Activated CD8-positive, alpha-beta T cell treated with anti-CD3 and anti-CD28 coated beads, Interleukin-2, amount 10 ng/mL, durations not matched to agents 7 days and 5 days (primary cell): ENCODE measurements at places on chromosomes 4 and X.

DNA sequence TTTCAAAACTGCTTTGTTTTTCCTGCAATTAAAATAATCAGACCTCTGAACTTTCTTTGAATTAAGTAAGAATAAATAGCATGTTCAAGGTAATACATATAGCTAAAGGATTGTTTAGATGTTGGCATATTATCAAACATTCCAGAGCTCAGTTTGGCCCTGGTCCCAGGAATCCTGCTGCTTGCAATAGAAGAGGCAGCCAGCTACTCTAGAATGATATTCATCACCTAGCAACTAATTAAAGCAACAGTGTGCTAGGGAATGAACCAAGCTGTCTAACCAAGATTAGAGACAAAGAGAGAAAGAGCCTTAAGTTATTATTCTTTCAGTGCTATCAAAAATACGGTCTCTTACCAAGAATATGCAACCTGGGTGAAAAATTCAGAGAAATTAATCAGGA is 460.9 kb downstream of the GABRG1 start:
- DNase-seq = no peak

DNA sequence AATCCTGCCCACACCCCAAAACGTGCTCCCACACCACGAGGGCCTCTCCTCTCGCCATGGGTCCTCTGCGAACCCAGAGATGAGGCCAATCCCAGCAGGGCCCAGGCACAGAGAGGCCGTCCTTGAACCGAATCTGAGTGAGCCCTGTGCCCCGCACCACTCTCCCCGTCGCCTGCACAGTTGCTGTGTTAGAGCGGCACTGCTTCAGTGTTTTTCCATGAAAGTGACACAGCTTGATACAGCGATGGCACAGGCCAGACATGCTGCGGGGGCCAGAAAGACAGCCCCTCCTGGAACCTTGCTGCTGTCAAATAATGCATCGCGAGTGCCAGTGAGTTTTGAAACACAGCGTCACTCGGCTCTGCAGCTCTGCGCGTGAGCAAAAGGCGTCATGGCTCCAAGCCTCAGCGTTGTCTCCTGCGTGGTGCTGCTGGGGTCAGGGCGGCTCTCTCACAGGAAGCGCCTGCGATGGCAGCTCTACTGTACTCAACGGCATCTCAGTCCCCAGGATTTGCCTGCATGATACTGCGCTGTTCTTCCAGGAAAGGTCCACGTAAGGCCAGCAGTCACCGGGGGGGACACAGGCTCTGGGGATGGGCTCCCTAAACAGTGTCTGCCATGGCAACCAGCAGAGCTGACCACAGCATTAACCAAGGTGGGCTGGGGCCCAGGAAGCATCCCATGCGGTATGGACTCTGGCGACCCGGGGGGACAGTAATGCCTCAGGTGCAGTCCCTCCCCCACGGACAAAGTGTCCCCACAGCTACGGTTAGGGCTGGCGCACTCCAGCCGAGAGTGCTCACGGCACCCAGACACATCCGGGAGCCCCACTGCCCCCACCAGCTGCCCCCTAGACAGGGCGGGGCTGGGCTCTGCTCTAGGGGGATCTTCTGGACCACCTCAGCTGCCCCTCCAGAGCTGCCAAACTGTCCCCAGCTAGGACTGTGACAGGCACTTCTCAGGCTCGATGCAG is 63.1 kb downstream of the ACOX3 start:
- DNase-seq = no peak

DNA sequence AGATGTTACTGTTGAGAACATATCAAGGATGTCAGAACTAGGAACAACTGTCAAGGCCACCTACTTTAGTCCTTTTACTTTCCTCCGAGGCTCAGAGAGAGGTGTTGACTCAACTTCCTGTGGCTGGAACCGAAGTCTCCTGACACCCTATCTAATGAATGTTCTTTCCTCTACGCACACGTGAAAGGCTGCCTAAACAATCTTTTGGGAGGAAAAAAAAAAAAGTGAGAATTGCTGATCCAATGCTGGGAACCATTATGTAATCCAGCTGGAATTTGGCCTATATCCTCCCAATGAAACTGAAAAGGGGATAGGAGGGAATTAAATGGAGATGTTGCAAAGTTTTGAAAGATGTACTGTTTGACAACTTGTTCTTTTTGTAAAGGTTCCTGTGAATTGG is 8.3 kb upstream of the MAP7D3 start:
- DNase-seq = peak; percentile 39

- DNase-seq = no peak
These were observed 186.3 kb upstream of the INTU start for GRCh38 chr4:127446427-127446885.

GRCh38 chrX:134883137-134883700 is 107.6 kb upstream of the SMIM10 start:
- no peak for DNase-seq

DNA sequence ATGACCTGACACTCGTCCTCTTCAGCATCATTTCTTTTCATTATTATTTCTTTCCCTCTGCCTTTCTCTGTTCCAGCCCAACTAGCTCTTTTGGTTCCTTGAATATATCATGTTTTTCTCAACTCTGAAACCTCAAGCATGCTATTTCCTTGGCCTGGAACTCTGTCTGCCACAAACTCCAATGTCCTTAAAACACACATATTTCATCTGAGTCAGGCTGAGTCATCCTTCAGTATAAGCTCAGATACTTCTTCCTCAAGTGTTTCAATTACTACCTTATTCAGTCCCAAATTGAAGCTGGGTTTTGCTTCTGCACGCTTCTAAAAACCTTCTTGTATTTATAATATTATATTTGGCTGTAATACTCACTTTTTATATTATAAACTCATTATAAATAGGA is 424.2 kb downstream of the PDGFC start:
- DNase-seq = no peak

DNA sequence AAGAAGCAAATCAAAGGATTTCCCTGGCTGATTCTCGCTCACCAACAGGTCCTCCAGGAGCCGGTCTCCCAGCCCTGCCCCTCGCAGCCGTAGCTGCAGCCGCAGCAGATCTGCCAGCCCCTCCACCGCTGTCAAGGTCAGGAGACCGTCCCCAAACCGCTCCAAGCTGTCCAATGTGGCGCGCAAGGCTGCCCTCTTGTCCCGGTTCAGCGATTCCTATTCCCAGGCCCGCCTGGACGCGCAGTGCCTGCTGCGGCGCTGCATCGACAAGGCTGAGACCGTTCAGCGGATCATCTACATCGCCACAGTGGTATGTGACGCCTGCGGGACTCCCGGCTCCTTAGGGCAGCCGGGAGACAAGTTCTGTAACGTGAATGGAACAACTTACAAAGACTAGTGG is 25.6 kb downstream of the SPATA18 start:
- DNase-seq = no peak
